MCF 10A (cell line): ENCODE measurements at places on chromosomes 11 and 22.
A peak's percentile ranks its signal among the peaks of the same experiment; 100 is the strongest.

DNA sequence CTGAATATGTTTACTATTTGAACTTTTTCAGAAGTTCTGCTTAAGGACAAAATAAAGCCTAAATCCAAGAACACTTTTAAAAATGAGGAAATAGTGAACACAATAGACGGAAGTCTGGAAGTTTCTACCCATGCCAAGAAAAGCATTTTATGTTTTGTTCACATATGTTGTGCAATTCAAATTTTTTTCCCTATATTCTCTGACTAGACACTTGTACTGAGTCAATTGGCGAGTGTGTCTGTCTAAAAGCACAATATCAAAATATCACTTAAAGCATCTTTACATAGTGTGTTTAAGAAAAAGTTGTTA is 29.2 kb downstream of the INCENP start:
- H3K4me3 ChIP-seq: no peak overlapping the region
- H3K36me3 ChIP-seq: peaks cover 11% of the 10 kb centered on the region
- peak; percentile 31 for DNase-seq
- no peaks in the 10 kb centered on the region for H3K27me3 ChIP-seq

DNA sequence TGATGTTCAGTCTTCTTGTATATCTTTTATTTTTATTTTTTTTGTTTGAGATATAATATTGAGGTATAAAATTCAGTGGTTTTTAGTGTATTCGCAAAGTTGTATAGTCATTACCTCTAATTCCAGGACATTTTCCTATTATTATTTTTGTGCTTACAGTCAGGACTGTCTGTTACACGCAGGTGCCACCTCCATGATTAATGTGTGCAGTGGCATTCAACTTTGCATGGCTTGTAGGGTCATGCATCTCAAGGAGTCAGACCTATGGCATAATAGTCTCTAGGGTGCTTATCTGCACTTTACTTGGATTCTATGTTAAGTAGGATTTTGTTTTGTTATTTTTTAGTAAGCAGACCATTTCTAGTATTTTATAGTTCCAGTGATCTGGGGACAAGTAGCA is 1.0 kb downstream of the CTR9 start:
- peaks cover 6% of the 10 kb centered on the region for H3K4me1 ChIP-seq
- peak overlapping the region; percentile 95 for H3K4me3 ChIP-seq
- DNase-seq: peak; percentile 10
- H3K27ac ChIP-seq: peak overlapping the region; percentile 97

GRCh38 chr11:101082813-101083212 is 46.8 kb downstream of the PGR start:
- H3K4me3 ChIP-seq: no peak overlapping the region
- no peak overlapping the region for H3K27ac ChIP-seq
- H3K36me3 ChIP-seq: no peaks in the 10 kb centered on the region

- H3K4me3 ChIP-seq: no peak overlapping the region
- peak; percentile 29 for DNase-seq
- H3K36me3 ChIP-seq: peaks cover 55% of the 10 kb centered on the region
- no peaks in the 10 kb centered on the region for H3K27me3 ChIP-seq
- H3K4me1 ChIP-seq: peaks cover 6% of the 10 kb centered on the region
These were observed 44.4 kb upstream of the ST14 start for GRCh38 chr11:130115218-130115617.

GRCh38 chr11:120568572-120569307 is 57.2 kb downstream of the GRIK4 start:
- no peaks in the 10 kb centered on the region for H3K36me3 ChIP-seq
- H3K4me1 ChIP-seq: peaks cover 9% of the 10 kb centered on the region
- H3K4me3 ChIP-seq: no peak overlapping the region
- peaks cover 11% of the 10 kb centered on the region for H3K27me3 ChIP-seq
- no peak for DNase-seq
- no peak overlapping the region for H3K27ac ChIP-seq

DNA sequence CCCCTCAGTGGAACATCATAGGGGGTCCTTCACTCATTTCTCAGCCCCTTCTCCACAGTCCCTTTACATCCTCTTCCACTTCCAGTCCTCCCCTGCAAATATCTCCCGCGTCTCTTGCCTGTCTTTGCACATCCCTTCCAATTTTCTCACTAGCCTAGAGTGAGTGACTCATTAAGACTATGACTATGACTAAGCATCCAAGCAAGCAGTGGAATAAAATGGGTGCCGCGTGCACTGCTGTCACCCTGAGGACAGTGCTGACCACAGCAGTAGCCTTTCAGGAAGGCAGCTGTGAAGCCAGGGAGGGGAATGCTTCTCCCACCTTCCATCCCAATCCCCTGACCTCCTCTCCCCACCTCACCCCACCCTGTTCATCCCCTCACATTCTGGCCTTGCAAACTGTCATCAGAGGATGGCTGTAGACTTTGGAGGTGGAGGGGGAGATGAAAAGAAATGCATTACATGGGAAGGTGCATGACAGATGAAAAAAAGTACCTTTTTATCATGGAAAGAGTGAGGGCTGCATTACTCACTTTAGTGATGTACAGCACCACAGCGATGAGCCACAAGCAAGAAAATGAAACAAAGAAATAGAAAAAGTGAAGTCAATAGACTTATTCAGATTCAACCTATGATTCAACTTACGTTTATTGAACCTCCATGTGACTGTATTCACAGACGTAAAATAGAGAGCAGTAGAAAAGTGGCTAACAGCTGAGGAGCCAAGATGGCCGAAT is 948.2 kb downstream of the NTM start:
- no peaks in the 10 kb centered on the region for H3K27me3 ChIP-seq
- no peak for DNase-seq
- H3K4me1 ChIP-seq: no peaks in the 10 kb centered on the region

DNA sequence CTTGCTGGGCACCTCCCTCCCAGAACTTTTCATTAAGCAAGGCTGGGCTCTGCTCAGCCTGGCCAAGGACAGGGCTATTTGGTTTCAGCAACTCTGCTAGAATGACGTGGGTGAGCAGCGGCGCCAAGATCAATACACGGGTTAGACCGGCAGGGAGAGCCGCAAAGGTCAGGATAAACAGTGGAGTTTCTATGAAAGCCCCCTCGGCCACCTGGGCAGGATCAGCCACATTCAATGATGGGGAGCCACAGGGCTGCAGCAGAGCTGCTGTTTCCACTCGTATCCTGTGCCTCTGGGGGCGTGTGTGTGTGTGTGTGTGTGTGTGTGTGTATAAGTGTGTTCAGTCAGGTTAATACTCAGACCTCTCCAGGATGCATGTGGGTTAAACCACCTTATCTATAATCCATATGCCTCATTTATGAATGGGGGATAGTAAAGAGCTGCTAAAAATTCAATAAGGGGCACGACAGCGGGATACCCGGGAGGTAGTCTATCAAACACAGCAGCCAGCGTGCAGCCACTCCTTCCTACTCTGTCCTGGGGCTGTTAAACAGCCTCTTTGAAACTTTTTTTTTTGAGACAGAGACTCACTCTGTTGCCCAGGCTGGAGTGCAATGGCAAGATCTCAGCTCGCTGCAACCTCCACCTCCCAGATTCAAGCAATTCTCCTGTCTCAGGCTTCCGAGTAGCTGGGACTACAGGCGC is 34.8 kb downstream of the MYH9 start:
- peak overlapping the region; percentile 55 for H3K4me3 ChIP-seq
- H3K4me1 ChIP-seq: peaks cover 64% of the 10 kb centered on the region
- no peaks in the 10 kb centered on the region for H3K27me3 ChIP-seq
- peaks cover 34% of the 10 kb centered on the region for H3K36me3 ChIP-seq

- H3K36me3 ChIP-seq: no peaks in the 10 kb centered on the region
- H3K27ac ChIP-seq: no peak overlapping the region
- peaks cover 13% of the 10 kb centered on the region for H3K27me3 ChIP-seq
- H3K4me1 ChIP-seq: no peaks in the 10 kb centered on the region
These were observed 1025.8 kb downstream of the FAM181B start for GRCh38 chr11:81707881-81708280.

DNA sequence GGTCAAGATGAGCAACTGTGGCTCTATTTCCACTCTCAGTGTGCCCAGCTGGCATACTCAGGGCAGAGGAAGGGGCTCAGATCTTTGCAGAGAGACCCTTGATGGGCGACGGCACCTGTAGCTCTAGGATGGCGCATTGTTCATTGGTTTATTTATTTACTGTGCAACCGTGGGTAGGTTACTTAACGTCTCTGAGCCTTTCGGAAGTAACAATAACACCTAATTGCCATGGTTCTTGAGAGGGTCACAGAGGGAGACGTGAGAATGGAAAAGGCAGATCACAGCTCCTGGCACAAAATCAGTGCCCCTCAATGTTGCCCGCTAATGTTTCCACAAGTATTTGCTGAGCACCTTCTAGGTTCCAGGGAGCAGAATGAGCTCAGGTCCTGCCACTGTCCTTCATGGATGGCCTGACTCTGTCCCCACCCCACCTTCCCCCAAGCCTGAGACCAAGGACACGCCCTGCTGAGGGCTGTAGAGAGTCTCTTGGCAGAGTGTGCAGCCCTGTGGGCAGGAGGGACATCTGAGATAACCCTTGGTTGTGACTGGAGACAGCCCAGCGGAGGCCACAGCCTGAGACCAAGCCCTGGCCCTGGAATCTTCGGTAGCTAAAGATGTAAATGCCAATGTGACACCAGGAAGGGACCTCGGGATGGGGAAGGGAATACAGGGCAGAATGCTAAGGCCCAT is 780 bp upstream of the ALDH3B2 start:
- H3K4me1 ChIP-seq: no peaks in the 10 kb centered on the region
- H3K27me3 ChIP-seq: peaks cover 49% of the 10 kb centered on the region
- DNase-seq: no peak
- H3K4me3 ChIP-seq: no peak overlapping the region

DNA sequence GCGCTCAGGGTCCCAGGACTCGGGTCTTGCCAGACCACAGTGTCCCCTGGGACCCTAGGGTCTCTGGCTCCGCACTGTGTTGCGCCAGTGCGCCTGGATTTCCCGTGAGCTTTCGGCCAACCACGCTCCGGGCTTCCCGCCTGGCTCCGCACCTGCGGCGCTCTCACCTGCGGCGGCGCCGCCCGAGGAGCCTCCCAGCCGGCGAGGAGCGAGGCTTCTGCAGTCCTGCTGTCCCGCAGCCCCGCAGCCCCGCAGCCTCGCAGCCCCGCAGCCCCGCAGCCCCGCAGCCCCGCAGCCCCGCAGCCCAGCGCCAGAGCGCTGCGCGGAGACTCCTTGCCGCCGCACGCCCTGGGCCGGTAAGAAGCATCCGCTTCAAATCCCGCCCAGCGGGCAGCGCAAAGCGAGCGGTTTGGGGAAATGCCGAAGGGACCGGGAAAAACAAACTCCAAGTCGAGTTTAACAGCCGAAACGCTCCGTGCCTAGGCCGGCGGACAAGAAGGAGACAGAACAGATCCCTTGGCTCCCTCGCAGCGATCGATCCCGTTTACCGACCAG is 939 bp downstream of the ALX4 start:
- H3K27ac ChIP-seq: no peak overlapping the region
- no peaks in the 10 kb centered on the region for H3K36me3 ChIP-seq
- H3K4me1 ChIP-seq: no peaks in the 10 kb centered on the region

DNA sequence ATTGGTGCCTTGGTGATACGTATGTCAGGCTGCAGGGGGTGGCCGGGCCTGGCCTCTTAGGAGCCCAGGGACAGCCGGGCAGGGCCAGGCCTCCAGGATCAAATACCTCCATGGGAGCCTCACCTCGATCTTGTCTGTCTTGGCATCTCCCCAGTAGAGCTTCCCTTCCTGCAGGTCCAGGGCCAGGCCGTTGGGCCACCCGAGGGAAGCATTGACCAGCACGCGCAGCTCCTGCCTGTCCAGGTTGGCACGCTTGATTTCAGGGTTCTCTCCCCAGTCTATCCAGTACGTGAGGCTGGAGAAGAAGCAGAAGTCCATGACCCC is 137.7 kb downstream of the CRYBB2 start:
- H3K27ac ChIP-seq: no peak overlapping the region
- H3K4me3 ChIP-seq: no peak overlapping the region
- no peaks in the 10 kb centered on the region for H3K4me1 ChIP-seq
- H3K36me3 ChIP-seq: peaks cover 57% of the 10 kb centered on the region

DNA sequence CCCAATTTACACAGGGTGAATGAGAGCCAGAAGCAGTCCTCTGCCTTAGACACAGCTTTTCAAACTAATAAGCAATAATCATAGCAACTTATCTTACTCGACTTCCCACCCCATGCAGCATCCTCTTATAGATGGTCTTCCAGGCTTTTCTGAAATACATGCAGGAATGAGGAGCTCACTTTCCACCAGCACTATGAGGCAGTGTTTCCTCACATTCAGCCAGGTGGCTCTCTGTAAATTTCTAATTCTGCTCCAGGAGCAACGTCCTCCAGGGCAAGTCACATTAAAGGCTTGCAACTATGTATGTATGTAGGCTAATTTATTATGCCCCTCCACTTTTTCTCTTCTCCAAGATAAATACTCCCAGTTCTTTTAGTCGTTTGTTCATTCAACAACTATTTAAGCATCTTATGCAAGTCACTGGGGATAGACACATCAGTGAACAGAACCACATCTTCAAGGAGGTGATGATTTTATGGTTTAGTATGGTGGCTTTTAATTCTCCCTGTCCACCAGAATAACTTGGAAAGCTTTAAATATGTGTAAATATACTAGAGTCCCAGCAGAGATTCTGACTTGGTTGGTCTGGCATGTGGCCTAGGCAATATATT is 59.9 kb downstream of the PAK1 start:
- H3K4me1 ChIP-seq: peaks cover 21% of the 10 kb centered on the region
- H3K27ac ChIP-seq: no peak overlapping the region
- no peaks in the 10 kb centered on the region for H3K27me3 ChIP-seq
- no peak overlapping the region for H3K4me3 ChIP-seq
